ENCODE measurements at places on chromosomes 1 and 21.

- DNase-seq: no peak
Observed at GRCh38 chr1:55669293-55669692, 454.1 kb upstream of the USP24 start.

- DNase-seq: no peak
Observed at GRCh38 chr1:221594576-221594975, 147.3 kb downstream of the DUSP10 start.

DNA sequence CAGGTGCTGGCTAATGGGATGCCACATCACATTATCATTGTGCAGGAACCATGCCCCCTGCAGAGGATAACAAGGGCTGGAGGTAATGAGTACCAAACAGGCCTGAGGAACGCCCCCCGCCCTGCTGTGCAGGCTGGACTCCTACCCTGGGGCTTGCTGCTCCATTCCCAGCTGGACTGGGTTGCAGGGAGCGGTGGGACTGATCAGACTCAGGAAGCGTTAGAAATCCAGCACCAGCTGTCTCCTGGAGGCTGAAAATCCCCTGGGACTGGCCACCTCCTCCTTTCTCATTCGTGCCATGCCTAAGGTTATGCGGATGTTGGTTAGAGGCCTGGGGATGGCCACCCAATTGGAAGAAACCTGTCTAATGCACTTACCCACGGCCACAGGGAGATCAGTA lies 36.9 kb upstream of the POU3F1 start:
- no peak for DNase-seq

GRCh38 chr21:41710823-41711160 lies 56.1 kb downstream of the RIPK4 start:
- no peak for DNase-seq

DNA sequence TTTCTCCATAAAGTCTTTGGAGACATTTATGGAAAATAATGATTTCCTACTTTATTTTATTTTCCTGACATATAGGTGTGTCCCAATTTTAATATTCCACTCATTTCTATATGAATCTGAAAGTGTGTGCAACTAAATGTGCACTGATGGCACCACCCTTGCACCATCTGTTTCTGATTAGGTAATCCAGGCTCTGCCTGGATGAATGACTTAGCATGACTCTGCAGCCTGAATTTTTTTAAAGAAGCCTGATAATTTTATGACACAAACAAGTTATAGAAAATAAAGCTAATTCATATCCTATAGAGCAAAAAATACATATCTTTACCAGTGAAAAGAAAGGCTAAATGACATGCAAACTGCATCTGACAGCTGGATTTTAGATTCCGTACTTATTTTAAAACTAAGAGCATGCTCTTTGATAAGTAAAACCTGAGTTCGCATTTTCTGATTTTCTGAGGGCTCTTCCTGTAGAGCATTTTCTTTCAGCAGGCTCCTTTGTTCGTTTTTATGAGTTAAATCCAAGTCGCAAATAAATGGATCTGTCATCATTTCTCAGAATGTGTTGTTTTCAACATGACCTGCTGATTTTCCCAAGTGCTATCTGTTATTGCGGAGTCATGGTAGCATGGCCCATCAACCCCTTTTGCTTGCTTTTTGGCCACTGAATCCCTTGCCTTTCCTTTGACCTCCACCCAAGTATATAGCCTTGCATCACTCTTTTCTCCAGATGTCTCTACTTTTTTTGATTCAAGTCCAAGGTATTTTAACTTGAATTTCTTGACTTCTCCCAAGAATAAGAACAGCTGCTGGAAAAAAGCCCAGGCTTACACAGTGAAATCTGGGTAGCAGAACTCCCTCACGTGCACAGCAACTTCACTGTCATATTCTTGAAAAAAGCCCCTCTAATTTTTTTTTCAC lies 52.8 kb upstream of the LYPLAL1 start:
- no peak for DNase-seq

DNA sequence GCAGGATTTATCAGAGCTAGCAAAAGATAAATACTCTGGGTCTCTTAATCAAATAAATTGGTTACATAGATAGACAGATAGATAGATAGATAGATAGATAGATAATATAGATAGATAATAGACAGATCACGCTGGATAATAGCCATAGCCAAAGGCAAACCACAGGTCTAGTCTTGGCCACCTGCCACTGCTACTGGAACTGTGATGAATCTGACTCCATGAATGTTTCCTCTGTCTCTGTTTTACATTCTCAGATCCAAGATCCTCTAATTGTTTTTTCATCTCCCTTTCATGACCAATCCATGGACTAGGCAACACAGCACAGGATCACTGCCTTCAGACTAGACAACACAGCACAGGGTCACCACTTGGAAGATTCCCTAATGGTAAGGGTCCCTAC lies 444.7 kb upstream of the NFIA start:
- DNase-seq: no peak

GRCh38 chr1:87348341-87349019 lies 19.8 kb downstream of the LMO4 start:
- no peak for DNase-seq

- no peak for DNase-seq
Observed at GRCh38 chr1:223770621-223771315, 58.4 kb downstream of the CAPN2 start.

DNA sequence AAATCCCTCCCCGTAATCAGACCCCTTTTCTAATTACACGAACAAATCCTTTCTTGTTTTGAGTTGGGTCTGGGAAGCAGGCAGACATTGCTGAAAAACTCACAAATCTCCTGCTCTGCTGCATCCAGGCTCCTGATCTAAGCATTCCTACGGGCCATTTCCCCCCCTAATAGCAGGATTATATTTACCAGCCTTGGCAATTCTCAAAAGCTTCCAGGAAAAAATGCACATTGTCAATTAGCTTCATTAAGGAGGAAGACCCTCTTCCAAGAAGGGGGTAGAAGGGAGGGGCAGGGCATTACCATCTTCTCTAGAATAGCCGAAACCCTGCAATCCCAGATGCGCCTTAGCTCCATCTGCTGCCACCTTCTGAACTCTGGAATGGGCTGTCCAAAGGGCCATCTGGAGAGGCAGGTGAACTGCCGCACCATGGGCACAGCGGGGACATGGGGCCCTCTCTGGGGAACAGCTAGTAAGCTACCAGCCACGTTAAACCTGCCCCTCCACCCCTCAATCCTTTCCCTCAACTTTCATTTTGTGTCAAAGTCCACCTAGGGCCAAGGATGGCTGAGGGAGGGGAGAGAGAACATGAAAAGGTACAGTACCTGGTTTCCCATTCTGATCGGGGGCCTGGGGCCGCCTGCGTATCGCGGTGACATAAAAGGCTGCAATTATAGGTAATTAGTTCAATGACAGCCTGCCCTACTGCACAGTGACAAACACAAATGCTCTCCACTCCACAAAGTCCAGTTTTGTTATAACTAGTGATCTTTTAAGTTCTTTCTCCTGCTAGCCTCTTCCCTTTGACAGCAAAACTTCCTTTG lies 56.8 kb downstream of the MRPL37 start:
- DNase-seq: no peak

- no peak for DNase-seq
Observed at GRCh38 chr1:36101546-36101945, 12.9 kb downstream of the ADPRS start.

GRCh38 chr1:227941509-227942020 lies 6.2 kb downstream of the WNT9A start:
- DNase-seq: no peak

DNA sequence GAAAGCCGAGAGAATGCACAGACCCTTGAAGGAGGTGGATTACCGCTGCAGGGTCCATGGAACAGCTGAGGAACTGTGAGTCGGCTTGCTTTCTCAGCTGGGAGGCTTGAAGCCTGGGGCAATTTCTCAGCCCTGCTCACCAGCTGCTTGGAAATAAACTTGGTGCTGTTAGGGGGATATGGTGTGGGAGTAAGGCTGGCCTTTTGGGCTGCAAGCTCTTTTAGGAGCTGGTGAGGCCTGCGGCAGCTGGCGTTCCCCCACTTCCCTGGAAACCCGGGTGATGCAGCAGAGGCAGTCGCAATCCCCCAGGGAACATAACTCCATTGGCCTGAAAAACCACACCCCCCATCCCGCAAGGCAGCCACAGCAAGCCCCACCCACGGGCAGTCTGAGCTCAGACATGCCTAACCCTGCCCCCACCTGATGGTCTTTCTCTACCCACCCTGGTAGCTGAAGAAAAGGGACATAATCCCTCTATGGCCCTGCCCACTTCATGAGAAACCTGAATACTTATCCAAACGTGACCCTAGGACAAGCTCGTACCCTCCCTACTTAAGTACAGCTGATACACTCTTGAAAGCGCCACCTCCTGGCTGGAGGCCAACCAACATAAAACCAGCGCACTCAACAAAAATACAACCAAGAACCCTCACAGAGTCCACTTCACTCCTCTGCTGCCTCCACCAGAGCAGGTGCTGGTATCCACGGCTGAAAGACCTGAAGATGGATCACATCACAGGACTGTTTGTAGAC lies 1995.8 kb downstream of the NCAM2 start:
- DNase-seq: no peak

DNA sequence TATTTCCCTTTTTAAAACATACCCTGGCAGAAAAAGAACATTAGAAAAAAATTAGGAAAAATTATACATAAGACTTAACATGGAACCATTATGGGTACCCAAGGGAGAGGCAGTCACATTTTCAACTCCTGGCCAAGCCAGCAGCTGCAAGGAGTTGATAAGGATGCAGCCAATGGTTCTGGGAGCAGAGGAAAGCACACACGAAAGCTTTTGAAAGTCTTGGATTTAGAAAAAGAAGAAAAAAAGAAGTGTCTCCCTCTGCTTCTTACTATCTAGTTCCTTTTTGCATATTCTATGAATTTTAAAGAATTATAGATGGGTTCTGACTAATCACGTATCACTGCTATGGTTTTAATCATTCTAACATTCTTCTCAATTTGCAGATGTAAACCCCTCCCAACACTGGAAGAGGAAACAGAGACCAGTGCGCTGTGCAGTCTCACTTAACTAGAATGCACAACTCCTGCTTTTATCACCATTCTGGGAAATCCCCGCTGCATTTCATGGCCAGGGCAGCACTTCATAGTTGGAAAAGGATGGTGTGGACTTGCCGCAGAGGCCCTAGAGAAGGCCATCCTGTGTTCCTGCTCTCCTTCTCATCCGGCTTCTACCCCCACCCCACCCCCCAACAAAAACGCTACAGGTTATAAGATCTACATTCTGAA lies 2.7 kb upstream of the CD58 start:
- DNase-seq: no peak

DNA sequence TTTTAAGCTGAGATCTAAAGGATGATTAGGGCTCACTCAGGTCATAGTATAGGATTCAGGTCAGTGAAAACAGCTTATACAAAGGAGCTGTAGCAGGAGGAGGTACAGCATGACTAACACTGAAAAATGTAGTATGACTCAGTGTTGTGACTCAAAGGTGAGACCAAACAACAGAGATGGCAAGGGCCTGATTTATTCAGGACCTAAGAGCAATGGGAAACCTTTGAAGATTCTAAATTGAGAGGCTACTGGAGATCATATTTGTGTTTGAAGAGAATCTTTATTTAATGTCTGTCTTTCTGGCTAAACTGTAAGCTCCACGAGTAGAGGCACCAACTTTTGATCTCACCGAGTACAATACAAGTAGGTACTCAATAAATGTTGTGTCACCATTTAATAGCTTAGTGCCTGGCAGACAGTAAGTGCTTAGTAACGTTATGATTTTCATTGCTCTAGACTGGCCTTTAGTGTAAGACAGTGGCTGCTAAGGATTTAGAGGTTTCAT lies 43.5 kb downstream of the PRKAA2 start:
- no peak for DNase-seq

GRCh38 chr1:10378081-10378841 lies 20.6 kb upstream of the PGD start:
- DNase-seq: no peak

- no peak for DNase-seq
Observed at GRCh38 chr1:116203181-116203723, 92.1 kb downstream of the MAB21L3 start.

GRCh38 chr1:115190540-115191170 lies 101.4 kb upstream of the TSPAN2 start:
- no peak for DNase-seq

DNA sequence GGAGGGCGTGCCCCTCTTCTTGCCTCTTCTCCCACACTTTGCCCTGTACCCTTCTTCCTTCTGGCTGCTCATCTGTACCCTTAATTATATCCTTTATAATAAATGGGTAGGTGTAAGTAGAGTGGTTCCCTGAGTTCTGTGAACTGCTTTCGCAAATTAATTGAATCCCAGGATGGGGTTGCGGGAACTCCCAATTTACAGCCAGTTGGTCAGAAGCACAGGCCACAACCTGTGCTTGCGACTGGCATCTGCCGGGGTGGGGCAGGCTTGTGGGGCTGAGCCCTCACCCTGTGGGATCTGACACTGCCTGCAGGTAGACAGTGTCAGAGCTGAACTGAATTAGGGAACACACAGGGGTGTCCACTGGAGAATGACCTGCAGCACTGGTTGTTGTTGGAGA lies 244.9 kb downstream of the KCNJ6 start:
- DNase-seq: no peak

- DNase-seq: peak; percentile 30
Observed at GRCh38 chr1:37458551-37458950, 15.8 kb upstream of the ZC3H12A start.

GRCh38 chr1:163650624-163651023 lies 328.9 kb downstream of the NUF2 start:
- DNase-seq: no peak

- DNase-seq: peak; percentile 41
Observed at GRCh38 chr1:165928075-165928731, 100.8 kb downstream of the UCK2 start.
